ENCODE measurements at places on chromosomes 6 and 20.

DNA sequence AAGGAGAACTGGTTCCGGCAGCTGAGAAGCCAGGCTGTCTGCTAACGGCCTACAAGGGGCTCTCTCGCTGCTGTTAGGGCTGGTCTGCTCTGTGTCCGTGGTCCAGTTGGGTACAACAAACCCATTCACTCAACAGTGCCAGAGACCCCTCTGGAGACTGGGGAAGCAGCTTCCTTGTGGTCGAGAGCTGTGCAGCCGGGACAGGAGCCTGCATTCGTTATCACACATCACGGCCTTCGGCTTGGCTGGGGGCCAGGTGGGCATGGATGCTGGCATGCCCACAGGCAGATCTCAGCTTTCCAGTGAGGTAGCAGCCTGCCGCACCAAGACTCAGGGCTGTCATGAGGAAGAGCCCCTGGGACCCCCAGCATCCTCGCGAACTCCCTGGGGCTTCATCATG lies 124.7 kb downstream of the PREX1 start:
- no peak for DNase-seq

DNA sequence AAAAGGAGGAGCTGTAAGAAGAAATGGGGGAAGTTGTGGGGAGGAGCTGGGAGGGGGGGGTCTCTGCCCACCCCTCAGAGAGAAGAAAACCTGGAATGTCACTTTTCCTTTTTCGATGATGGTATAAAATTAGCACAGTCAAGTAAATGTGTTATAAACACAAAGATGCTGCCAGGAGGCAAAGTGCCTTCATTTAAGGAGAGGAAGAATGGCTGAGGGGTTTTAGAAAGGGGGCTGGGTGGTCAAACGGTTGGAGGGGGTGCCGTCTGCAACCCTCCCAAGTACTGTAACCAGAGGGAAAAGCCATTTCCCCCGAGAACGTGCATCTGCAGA lies 25.0 kb downstream of the PMEPA1 start:
- DNase-seq, result no peak

DNA sequence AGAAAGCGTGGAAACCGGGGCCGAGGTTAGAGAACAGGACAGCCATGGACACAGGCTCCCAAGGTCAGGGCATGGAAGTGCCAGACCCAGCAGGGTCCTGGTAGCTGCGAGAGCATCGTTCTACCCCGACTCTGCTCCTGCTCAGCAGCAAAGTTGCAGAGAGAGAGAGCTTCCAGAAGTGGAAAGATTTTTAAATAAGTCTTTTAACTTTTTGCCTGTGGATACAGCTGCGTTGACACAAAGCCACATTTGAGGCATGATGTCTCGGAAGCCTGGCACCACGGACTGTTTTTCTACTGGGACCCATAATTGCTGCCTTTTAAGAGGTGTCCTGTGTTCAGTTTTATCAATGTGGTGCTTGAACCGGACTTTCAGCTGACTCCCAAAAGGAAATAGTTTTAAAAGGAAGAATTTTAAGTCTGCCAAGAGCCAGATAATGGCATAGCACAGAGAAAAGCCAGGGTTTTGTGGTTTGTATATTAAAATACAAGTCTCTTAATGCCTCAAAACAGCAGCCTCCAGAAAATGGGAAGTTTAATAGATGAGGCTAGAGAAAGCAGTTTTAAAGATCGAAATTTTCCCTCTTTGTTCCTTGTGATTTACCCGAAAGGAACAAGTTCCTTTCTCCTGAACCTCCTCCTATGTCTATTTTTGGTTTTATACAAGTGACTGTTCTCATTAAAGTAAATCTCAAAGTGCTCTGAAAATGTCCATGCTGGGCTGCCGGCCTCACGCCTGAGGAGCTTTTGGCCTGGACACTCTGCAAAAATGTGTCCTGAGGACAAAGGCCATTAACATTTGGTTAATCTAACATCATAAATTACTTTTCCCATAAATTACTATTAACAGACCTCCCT lies 91.5 kb downstream of the RIN2 start:
- DNase-seq, result no peak

DNA sequence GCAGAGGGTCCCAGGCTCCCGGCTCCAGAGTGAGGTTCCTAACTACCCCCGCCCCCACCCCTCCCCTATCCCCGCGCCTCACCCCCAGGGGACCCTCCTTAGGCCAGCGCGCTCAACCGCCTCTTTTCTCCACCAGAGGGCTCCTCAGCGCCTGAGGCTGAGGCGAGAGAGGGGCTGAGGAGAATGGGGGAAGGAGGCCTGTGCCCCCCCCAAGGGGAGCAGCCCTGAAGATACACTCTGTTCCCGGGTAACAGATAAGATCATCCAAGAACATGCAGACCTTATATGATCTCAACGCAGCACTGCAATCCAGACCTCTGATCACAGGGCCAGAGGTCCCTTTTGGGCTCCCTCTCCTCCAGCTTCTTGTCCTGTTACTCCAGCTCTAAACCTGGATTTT lies 43.3 kb upstream of the MRPS10 start:
- DNase-seq, result no peak

DNA sequence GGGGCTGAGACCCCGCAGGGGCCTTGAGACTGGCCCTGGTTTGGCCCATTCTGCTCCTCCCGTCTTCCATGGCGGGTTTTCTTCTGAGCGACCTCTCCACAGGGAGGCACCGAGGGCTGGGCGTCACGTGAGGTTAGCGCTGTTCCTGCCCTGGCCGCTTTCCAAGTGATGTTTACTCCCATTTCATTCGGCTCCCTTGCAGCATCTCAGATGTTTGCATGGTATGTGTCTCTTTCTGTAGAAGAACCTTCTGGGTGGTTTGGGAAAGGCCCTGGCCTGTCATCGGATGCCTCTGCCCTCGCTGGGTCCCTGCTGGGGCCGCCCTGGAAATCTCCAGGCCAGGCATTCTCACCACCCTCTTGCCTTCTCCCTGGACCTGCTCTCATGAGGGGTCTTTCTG lies 17.3 kb downstream of the RAMACL start:
- no peak for DNase-seq

GRCh38 chr6:113524826-113525225 lies 332.3 kb upstream of the MARCKS start:
- no peak for DNase-seq

DNA sequence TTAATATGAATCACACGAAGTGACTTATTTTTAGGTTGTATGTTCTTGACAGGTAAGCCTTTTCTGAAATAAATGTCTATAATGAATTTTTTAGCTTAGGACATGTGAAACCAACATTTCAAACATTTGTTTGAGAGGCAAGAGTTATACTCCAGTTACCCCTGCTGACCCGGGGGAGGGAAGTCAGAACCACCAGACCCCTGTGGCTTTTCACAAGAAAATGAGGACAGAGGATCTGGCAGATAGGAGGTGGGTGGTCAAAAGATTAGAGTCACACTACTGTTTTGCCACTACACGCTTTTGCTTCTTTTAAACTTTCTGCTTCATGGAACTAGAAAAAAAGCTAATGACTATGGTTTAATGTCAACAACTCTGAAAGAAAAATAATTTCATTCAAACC lies 27.5 kb upstream of the ADGRF4 start:
- no peak for DNase-seq

- DNase-seq, result no peak
Observed at GRCh38 chr20:51610111-51610510, 67.6 kb upstream of the NFATC2 start.

DNA sequence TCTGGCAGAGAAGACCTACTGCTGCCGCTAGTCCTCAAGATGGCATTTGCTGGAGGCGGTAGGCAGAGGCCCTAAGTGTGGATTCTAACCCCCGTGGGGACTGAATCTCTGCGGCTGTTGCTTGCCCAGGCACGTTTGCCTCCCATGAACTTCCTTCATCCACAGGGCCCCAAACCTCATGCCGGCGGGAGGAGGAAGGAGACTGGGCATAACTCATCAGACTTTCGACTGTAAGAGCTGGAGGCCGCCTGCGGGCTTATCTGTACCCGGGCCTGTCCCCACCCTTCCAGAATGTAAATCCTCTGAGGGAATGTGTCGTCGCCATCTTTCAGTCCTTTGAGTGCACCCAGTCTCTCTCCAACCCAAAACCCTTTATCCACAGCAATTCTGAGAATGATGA lies 990 bp downstream of the ZFP57 start:
- DNase-seq, result no peak

DNA sequence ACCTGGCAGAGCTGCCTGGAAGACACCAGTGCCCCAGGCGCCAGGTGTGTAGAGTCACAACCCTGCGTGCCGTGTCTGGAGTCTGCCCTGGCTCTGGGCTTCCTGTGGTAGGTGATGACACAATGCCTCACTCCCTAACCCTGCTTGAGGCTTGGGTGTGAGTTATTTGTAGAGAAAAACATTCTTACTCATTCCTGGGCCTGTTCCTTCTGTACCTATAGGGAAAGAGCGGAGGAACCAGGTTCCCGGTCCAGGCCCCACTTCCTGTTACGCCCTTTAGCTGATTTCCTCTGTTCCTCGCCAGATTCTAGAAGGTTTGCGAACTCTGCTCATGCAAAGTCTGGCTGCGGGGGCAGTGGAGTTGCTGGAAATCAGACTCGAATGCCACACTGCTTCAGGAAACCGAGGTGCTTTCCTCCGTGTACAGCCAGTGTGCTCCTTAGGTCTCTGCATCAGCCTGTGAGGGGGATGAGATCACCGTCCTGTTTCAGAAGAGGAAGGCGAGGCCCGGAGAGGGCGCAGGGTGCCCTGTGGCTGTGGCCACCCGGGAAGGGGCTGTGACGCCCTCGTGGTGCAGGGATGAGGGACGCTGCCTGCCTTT lies 67.1 kb upstream of the DUSP22 start:
- DNase-seq, result peak; percentile 49

DNA sequence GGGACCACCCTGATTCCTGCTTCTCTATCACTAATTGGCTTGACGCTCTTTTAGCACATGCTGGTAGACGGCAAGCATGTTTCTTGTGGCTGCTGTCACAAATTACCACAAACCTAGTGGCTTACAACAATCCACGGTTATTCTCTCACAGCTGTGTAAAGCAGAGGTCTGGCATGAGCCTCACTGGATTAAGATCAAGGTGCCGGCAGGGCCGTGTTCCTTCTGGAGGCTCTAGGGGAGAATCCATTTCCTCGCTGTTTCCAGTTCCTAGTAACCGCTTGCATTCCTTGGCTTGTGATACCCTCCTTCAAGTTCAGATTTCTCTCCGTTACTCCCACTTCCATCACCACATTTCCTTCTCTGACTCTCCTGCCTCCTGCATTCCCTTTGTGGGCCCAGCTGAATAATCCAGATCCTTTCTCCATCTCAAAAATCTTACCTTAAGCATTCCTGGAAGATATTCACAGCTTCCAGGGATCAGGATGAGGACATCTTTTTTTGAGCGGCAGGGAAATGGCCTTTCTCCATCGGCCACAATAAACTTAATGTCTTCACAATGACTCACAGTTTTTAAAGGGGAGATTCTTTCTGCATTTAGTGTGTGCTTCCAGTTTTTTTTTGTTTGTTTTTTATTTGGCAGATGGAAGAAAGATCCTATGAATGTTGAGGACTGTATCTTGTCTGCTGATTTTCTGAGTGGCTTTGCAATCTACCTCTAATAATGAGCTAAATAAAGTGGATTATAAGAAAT lies 39.9 kb downstream of the BMP6 start:
- no peak for DNase-seq

GRCh38 chr6:13660893-13661292 lies 45.8 kb downstream of the NOL7 start:
- DNase-seq, result no peak

GRCh38 chr20:46276531-46276930 lies 31.8 kb downstream of the CDH22 start:
- DNase-seq, result no peak

DNA sequence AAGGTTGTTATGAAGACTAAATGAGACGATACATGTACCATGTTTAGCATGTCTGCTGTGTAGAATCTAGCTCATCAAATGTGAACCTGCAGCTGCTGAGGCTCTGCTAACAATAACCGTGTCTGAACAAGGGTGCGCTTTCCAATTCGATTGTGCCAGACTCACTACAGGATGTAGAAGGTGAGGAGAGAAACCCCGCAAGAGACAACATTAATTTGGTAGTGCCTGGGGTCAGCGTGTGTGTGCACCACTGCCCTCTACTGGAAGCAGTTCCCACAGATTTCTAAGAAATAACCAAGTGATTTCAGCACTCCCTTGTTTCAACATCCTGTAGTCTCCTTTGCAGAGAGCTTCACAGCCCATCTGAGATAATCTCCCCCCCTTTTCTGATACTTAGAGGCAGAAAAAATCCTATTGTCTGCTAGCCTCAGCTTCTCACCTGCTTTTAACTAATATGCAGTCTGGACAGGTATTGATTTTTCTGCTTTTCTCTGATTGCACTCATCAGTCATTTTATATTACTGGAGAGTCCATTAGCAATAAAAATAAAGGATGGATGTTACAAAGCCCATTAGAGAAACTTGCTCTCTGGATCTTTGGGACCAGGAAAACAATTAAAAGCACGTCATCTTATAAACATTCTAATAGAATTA lies 96.7 kb upstream of the BACH2 start:
- peak; percentile 53 for DNase-seq

DNA sequence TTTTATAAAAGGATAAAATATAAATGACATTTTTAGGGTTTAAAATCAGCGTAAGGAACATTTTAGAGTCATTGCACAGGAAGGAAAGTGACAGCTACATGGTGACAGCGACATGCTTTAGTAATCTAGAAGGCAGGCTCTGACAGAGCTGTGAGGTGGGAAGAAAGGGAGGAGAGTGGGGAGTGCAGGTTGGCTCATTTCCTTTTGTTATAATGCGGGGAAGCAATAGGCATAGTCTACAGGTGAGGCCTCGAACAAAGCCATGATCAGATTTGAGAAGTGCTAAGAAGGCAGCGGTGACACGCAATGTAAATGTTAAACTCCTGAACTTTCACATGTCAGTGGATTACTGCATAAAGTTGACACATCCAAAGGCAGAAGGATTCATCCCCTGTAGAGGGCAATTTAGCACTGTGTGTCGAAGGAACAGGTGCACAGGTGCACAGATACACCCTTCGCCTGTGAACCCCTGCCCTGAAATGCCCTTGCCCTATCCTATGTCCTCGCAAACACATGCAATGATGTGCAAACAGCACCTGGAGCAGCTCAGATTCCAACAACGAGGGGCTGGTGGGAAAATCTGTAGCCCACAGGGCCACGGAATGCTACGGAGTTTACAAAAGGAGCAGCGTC lies 32.4 kb upstream of the SMOC2 start:
- DNase-seq, result no peak

- no peak for DNase-seq
Observed at GRCh38 chr20:35635652-35636051, 20.0 kb downstream of the SPAG4 start.

GRCh38 chr6:76174722-76175121 lies 102.3 kb upstream of the IMPG1 start:
- DNase-seq, result no peak

GRCh38 chr20:46483879-46484278 lies 29.5 kb downstream of the ZNF334 start:
- no peak for DNase-seq

- DNase-seq, result no peak
Observed at GRCh38 chr20:5136096-5136495, 9.3 kb downstream of the CDS2 start.

DNA sequence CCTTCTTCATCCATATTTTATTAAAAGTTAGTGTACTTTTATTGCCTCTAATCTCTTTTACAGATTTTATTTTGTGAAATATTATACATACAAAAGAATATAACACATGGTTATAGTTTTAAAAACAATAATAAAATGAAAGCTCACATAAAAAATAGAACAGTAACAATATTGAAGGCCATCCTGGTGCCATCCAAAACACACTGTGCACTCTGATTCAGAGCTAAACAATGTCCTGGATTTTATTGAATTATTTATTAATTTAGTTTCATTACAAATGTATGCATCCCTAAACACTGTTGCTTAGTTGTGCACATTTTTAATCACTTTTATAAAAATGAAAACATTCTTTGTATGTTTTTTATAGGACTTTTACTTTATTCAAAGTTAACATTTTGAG lies 32.9 kb downstream of the RNF217 start:
- DNase-seq, result no peak
